ENCODE measurements at places on chromosomes 2 and 18.

GRCh38 chr2:85470850-85471800 is 52.6 kb downstream of the SH2D6 start:
- H3K36me3 ChIP-seq, result no peaks in the 10 kb centered on the region
- H3K4me3 ChIP-seq, result no peak overlapping the region
- H3K27me3 ChIP-seq, result no peaks in the 10 kb centered on the region
- H3K4me1 ChIP-seq, result peaks cover 3% of the 10 kb centered on the region
- no peak overlapping the region for H3K27ac ChIP-seq

DNA sequence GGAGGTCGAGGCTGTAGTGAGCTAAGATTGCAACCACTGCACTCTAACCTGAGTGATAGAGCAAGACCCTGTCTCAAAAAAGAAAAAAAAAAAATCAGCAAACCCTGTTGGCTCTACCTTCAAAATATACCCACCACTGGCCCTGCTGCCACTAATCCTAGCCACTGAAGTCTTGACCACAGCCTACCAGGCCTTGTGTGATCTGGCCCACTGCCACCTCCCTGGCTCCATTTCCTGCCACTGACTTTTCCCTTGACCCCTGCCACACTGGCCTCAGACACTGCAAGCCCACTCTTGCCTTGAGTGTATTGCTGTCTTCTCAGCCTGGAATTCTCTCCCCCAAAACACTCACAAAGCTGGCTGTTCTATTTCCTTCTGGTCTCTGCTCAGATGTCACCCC is 33.7 kb downstream of the SH2D6 start:
- no peaks in the 10 kb centered on the region for H3K36me3 ChIP-seq
- no peaks in the 10 kb centered on the region for H3K27me3 ChIP-seq
- no peak for DNase-seq
- H3K27ac ChIP-seq, result no peak overlapping the region
- H3K4me1 ChIP-seq, result no peaks in the 10 kb centered on the region
- no peak overlapping the region for H3K4me3 ChIP-seq

- H3K27me3 ChIP-seq, result no peaks in the 10 kb centered on the region
- H3K36me3 ChIP-seq, result no peaks in the 10 kb centered on the region
- no peak for DNase-seq
- H3K4me3 ChIP-seq, result no peak overlapping the region
- H3K4me1 ChIP-seq, result no peaks in the 10 kb centered on the region
Measured at GRCh38 chr2:49598231-49598630, 443.9 kb upstream of the FSHR start.

DNA sequence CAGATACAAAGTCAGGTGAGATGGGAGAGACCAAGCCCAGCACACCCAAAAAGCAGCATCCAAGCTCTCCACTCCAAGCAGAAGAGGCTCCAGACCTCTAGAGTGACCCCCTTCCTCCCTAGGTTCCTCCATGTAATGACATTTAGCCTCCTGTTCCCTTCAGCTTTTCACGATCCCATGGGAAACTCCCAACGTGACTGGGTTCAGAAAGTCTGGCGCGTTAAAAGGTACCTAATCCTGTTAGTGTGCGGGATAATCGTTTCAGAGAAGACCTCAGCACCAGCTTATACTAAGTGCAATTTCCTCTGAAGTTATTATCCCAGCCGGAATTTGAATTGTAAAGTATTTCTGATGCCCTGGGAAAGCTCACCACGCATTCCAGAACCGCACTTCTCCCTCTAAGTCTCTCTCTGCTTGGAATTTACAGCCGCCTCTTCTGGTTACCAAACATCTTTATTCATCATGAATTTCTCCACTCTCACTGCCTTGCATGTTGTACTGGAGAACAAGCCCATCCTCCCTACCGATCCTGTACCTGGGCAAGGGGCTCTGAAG is 46.9 kb downstream of the CCBE1 start:
- H3K27me3 ChIP-seq, result no peaks in the 10 kb centered on the region
- H3K4me3 ChIP-seq, result no peak overlapping the region
- H3K36me3 ChIP-seq, result peaks cover 5% of the 10 kb centered on the region
- DNase-seq, result no peak

DNA sequence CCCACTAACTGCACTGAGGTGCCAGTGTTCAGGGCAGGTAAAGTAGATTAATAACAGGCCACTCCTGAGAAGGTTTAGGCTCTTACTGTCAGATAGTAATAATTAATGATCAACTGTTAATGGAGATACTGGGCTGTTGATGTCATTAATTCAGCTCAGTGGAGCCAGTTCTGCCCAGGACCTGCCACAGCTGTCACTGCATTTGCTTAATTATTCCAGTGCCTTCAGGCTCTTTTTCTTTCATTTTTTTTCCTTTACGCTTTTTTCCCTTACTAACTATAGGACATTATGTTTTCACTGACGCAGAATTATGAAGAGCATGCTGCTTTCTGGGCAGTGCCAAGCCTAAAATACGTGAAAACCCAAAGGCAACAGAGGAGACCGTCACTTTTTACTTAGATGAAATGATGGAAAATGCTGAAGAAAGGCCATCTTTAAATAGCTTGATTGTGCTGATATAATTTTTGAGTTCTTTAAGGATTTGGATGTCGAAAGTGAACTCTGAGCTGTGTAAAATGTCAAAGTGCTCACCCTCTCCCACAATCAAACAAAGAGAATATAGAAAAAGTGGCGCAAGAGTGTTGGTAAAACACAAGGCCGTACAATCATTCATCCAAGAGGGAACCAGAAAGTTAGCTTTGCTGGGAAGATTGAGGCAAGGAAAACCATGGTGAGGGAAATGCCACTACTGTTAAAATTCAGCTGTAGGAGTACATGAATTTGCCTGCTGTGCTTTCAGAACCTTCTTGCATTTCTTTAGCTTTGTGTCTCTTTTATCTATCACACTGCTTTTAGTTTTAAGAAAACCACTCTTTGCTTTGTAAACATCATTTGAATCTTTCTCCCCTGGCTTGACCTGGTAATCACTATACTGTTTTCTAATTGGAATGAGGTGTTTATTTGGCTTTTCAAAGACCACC is 192.0 kb upstream of the ZEB2 start:
- H3K27ac ChIP-seq, result no peak overlapping the region
- H3K4me3 ChIP-seq, result no peak overlapping the region
- H3K4me1 ChIP-seq, result no peaks in the 10 kb centered on the region
- H3K27me3 ChIP-seq, result no peaks in the 10 kb centered on the region

DNA sequence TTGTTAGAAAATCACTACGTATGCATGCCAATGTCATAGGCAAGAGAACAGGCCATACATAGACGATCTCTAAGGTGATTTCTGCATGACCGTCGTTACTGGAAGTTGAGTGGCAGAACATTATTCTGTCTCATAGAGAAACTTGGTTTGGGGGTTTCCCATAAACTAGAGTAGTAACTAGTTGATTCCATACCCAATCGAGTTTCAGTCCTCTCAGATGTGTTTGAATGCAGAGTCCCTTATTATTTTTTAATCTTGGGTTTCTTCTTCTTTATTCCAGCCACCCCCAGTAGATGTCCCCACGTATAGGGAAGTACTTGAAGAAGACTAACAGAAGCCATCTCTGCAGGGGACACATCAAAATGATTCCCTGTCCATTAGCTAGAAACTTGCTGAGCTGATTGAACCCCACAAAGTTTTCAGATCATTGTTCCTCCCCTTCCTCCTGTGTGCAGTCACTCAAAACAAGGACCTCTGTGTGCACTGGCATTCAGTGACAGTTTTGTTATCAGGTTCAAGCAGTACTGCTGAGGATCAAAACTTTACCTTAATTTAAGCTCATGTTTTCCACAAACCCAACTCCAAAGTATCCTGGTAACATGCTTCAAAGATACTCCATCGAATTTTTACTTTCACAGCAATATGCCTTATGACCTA is 68.4 kb upstream of the CDCA7 start:
- H3K4me3 ChIP-seq, result no peak overlapping the region
- DNase-seq, result no peak
- no peak overlapping the region for H3K27ac ChIP-seq
- no peaks in the 10 kb centered on the region for H3K36me3 ChIP-seq

Data from lung (tissue), 17 donors.